NCI-H2107 (cell line): ENCODE measurements at places on chromosomes 11 and 22.

GRCh38 chr11:36048496-36049247 lies 104.8 kb downstream of the LDLRAD3 start:
- no peak for DNase-seq

- DNase-seq = no peak
Observed at GRCh38 chr11:112794331-112794846, 166.8 kb upstream of the NCAM1 start.

GRCh38 chr11:106656646-106657045 lies 361.6 kb downstream of the GUCY1A2 start:
- no peak for DNase-seq

GRCh38 chr22:17086788-17087497 lies 2.1 kb downstream of the IL17RA start:
- no peak for DNase-seq

DNA sequence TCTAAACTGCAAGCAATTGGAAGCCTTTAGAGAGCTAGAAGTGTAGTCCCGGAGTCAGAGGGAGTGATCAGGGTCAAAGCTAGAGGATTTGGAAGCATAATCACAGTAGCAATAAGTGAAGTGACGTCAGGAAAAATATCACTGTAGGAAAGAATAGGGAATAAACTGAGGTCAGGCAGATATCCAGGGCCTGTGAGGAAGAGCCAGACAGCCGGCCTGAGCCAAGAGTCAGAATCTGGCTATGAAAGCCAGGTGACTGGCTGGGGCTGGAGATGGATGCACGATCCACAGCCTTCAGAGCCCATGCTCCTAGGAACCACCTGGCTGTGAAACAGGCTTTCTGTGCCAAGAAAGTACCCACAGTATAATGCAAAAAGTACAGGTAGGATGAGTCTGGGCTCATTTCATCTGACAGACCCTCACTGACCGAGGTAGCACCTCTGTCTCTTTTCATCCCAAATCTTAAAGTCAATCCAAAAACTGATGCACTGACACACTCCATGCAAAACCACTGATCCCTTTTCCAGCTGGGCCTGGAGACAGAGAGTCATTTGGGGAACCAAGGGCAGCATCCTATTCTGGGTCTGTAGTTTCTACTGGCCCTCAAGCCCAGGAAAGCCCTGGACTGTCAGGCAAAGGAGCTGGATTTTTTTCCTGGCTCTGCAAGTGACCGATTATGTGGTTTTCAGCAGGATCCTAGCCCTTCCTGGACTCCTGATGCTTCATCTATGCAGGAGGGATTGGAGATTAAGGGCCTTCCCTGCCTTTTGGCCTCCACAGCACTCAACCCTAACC lies 21.3 kb downstream of the TRIM66 start:
- DNase-seq = no peak

DNA sequence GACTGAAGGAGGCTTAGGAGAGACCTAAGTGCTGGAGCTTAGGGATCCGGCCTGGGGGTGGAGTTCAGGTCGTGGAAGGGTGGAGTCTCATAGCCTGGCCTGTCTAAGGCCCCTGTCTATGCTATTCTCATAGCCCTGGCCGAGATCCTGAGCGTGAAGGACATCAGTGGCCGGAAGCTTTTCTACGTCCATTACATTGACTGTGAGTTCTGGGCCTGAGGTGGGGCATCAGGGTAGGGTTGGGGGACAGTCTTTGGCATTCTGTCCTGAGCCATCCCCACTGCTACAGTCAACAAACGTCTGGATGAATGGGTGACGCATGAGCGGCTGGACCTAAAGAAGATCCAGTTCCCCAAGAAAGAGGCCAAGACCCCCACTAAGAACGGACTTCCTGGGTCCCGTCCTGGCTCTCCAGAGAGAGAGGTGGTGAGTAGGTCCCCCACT lies 603 bp downstream of the KAT5 start:
- DNase-seq = no peak

DNA sequence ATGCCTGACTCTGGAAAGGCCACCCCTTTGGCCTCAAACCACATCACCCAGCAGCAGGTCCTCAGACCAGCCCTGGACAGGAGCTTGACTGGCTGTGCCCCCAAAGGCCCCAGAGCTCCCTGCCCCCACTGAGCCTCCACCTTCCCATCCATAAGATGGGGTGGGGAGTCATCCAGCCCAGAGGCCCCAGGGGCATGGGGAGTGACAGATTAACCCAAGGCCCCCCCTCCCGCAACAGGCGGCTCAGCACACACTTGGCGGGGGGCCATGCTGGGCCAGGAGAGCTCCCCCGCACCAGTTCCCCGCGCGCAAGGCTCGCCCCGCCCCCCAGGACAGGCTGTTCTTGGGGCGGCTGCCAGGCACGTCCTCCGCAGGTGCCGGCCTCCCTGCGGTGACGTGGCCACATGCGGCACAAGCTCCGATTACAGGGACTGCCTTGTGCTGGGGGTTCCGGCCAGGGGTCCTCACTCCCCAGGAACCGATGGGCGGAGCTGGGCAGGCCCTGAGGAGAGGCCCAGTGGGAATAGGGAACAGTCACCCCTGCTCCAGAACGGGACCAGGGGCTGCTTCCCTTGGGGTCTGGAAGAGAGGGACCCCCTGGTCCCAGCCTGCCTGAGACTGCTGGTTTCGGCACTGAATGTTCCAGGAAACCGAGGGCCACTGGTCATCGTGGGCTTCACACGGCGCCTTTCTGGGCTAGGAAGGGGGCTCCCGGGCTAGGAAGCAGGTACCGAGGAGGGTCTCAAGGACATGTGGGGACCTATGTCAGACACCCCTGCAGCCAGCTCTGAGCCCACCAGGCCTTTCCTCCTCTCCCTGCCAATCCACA lies 5.1 kb upstream of the CDKN1C start:
- DNase-seq = peak; percentile 53

GRCh38 chr11:32071811-32072210 lies 19.1 kb upstream of the RCN1 start:
- no peak for DNase-seq

- no peak for DNase-seq
Observed at GRCh38 chr11:16215352-16215751, 141.0 kb downstream of the SOX6 start.

DNA sequence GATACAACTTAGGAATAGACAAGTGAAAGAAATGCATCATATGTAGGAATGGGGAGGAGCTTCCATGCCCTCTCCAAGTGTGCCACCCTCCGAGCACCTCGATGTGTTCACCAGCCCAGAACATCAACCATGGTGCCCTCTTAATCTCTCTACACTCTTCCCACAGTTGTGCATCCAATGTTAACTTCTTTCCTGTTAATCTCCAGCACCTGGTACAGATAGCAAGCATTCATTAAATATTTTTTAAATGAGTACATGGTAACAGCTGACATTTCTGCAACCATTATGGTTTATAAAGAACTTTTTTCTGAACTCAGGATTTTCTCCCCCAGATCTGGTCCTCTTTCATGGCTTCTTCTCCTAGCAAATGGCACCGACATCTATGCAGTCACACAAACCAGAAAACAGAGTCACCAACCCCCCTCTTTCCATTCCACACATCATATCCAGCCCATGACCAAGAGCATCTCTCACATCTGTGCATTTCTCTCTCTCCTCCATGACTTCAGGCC lies 118.1 kb upstream of the CLPB start:
- DNase-seq = no peak

DNA sequence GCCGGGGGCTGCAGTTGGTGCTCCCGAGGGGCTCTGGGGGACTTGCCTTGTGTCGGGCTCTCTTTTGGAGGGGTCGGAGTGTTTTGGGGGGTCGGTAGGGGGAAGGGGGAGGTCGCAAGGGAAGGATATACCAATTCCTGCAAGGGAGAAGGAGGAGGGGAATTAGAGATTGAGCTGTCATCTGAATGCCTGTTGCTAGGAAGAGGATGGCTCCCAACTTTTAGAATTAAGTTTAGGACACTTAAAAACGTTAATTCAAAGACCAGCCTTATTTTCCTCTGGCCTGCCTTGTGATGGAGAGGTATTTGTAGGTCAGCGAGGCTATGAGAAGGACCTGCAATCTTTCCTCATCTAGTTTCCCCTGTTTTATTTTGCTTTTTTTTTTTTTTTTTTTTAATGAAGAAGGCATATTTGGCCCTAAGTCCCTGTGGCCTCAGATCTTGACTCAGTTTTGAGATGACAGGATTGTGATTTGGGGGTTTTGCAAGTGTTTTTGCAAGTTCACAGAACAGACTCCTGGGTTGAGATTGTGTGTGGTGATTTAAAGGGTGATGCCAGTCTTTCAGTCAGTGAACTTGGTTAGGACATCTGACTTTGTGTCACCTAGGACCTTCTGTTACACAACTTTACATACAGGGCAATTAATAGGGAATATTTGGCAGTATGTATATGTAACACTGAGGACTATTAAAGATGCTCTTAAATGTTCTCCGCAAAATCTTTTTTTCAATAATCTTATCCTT lies 672 bp downstream of the TMEM135 start:
- DNase-seq = no peak

DNA sequence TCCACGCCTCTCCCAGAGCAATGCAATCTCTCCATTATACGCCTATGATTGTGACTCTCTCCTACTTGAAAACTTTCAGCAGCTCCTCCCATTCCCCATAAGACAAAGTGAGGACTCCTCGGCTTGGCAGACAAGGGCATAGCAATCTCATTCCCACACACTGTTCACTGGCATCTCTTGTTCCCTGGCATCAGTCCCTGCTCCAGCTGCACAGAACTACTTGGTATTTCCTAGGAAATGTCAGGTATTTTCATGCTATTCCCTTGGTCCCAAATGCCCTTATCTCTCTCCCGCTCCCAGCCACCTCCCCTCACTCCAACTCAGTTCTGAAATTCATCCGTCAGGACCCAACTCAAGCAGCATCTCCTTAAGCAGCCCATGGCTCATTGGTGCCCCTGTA lies 28.4 kb downstream of the TMPRSS5 start:
- DNase-seq = no peak

- DNase-seq = no peak
Observed at GRCh38 chr11:92180226-92180625, 44.4 kb upstream of the FAT3 start.

DNA sequence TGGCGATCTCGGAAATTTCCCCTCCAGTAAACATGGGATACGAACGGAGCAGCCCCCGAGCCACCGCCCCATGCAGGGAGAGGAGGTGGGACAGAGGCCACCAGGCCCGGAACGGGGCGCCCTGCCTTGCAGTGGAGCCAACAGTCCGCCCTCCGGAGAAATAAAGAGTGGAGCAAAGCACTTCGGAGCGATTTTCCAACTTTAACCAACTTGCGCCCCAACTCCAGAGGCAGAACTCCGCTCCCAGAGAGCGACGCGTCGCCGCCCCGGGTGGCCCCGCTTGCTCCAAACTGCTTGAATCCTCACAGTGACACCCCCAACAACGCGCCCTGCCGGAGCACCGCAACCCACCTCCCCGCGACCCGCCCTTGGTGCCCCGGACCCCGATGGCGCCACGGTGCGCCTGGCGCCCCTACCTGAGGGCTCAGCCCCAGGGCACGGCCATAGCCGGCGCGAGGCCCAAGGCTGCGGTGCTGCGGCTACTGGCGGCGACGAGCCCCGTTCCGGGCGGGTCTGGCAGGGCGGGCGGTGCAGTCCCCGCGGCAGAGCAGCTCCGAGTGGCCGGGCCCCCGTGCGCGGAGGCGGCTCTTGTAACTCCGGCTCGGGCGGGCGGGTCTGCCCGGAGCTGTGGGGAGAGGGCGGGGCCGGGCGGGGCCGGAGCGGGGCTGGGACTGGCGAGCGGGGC lies at the start of gene AHNAK:
Gene AHNAK, minus strand, starts transcription at position 563 of the 685 bp plus-strand sequence. CDS start 10,708 bp downstream, outside the sequence.
- DNase-seq = no peak

DNA sequence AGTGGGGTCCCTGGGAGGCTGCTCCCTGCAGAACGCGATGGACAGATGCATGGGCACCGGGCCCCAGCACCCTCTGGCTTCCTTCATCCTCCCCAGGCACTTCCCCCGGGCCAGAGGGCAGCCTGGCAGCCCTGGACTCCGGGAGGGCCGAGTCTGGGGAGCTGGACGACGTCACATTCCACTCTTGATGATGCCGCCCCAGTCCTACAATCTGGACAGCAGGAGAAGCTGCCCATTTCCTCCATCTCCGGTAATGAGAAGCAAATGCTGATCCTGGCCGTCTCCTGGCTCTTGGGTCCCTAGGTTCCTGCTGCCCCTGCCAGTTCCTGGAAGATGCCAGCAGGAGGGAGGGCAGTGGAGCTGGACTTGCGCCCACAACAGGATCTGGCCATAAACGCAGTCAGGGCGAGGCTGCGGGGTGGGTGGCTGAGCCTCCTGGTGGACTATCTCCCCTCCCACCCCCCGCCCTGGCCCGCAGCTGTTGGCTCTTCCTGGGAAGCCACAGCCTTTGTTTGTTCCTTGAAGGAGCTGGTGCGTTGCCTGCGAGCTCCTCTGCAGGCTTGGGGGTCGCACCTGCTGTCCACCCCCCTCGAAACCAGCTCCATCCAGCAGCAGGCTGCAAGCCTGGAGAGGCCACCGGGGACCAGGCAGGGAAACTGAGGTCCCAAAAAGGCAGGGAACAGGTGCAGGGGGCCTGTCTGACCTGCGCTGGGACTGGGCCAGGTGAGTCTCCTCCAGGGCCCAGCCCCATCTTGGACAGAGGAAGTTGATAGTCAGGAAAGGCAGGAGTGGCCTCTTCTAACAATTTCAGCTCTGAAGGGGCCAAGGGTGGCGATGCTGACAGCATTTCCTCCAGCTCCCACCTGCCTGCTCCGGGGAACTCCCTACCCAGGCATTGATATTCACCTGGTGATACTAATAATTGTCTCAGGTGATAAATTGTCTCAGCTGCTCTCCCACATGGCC lies 17.9 kb upstream of the MUC6 start:
- no peak for DNase-seq

DNA sequence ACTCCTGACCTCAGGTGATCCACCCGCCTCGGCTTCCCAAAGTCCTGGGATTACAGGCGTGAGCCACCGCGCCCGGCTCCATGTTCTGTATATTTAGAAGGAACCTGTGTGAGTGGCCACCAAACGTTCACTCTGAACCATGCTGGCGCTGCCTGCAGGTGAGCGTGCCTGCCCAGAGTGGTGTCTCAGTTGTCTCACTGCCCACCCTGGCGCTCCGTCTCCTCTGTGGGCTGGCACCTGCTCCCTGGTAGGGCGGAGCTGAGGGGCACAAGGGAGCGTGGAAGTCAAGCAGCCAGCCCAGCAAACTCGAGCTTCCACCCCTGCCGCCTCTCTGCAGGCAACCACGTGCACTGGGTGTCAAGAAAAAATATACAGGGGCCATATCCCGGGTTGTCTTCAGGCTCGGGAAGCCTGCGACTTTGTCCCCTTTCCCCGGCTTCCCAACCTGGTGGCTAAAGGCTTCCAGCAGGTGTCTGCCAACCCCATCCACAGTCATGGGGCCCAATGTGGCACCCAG lies 16.7 kb downstream of the TXN2 start:
- no peak for DNase-seq

DNA sequence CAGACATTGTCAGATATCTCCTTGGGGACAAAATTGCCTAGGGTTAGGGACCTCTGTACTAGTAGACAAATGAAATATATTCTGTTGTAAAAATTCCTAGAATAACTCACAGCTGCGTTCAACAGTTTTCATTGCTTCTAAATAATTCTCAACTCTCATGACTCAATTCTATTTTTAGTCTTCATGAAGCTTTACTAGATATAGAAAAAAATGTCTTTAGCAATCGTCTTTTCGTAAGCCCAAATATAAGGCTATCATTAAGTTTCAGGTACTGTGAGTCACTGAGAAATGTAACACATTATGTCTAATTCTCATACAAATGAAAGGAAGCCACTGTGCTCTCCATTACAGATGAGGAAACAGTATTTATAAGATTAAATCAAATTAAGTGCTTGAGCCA lies 6.4 kb downstream of the MMP12 start:
- DNase-seq = no peak
